ENCODE measurements at places on chromosomes 12 and 14.

GRCh38 chr14:99158646-99159165, 113.3 kb downstream of the BCL11B start:
- peak; percentile 48 for DNase-seq

DNA sequence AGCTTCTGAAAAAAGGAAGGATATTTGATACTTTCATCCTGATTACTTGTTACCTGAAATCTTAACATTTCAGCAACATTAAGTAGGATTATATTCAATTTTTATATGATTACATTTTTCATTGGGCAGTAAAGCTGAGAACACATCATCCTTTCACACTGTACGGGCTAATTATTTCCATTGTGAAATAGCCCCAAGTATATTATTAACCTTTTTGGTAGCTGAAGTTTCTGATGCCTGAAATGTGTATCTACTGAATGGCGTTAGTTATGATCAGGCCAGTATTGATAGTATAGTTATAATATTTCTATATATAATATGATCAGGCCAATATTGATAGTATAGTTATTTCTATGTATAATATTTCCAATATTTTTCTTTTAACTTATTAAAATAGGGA, 10.1 kb downstream of the SPATS2 start:
- DNase-seq: no peak

GRCh38 chr12:67141296-67142018, 127.7 kb upstream of the CAND1 start:
- no peak for DNase-seq

DNA sequence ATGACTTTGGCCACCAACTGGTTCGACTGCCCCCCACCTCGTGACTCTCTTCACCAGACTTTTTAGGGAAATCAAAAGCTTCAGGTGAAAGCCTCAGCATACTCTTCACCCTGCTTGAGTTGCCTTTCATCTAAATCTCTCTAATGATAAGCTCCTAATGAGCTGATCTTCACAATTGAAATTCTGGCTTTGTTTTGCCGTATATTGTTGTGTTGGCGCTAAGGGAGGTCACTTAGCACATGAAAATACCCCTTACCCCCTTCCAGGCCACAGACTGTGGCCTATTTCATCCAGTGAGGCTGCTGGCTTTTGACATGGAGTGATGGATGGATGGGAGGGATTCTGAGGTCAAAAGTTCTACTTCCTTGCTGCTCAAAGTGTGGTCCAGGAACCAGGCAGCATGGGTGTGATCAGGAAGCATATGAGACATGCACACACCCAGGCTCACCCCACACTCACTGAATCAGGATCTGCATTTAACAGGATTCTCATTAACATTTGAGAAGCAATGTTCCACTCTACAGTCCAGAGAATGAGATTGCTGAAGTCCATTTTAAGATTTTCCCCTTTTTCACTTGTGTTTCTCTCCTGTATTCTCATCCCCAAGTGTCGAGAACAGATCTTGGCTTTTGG, 131.4 kb downstream of the DACT1 start:
- no peak for DNase-seq

DNA sequence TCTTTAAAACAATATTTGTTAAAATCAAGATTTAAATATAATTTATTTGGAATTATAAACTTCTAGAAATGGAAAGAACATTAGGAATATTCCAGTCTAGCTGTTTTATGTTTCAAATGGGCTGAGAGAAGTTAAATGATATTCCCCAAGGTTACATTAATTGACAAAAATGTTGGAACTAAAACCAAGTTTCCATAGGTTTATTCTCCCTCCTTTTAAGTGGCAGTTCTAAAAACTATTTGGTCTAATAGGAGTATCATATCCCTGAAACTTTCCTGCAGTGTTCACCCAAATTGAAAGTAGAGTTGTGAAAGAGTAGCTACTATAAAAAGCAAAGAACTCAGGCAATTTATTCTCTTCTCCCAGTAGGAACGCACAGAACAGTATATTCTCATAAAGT, 1185.5 kb downstream of the LRFN5 start:
- no peak for DNase-seq

GRCh38 chr12:50231346-50231745, 52.0 kb downstream of the LIMA1 start:
- no peak for DNase-seq

GRCh38 chr12:103802586-103802886, 38.5 kb downstream of the NT5DC3 start:
- no peak for DNase-seq

DNA sequence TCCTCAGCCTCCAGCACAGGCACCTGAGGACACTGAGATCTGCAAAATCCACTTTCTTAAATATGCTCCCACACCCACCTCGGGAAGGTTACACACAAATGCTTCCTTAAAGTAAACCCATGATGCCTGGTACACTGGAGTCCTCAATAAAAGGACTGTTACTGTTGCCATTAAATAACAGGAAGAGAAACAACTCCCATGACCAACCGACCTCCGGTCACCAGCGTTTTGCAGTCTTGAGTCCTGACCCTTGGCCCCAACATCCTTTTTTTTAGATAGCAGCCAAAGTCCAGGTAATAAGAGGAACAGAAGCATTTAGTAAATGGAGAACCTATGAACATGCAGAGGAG, 42.4 kb downstream of the ITPK1 start:
- no peak for DNase-seq

GRCh38 chr14:68894802-68895703, 84.0 kb downstream of the ACTN1 start:
- DNase-seq: no peak

GRCh38 chr14:85175556-85175955, 354.4 kb upstream of the FLRT2 start:
- no peak for DNase-seq

DNA sequence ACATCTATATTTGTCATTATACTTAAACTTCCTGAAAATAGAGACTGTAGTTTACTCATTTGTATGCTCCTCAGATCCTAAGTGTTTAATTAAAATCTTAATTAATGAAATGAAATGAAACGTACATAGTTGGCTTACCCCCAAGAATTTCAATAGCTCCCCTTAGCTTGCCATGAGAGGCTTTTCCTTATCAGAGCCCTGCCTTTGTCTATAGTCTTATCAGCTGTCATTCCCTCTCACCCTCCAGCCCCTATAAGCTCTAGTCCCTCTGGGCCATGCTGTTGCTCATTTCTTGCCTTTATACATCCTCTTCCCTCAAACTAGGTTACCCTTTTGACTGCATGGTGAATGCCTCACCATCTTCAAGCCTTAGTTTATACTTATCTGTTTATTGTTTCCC, 1.1 kb upstream of the RTRAF start:
- DNase-seq: no peak

DNA sequence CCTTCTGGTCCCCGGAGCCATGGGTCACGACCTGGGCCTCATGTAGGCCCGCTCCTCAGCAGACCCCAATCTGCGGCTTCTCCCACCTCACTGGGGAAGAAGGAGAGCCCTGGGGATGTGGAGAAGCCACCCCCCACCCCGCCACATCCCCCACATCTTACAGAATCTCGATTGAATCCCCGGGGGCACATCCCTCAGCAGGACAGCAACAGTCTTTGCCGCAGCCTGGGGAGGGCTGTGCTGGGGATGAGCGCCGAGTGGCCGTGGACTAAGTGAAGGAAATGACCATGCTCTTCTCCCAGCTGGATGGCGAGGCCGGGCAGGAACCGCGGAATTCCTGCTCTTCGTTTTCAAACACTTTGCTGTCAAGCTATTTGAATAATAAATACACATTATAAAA, 169.0 kb upstream of the RTL1 start:
- peak; percentile 62 for DNase-seq

GRCh38 chr12:3587402-3588013, 96.5 kb downstream of the PRMT8 start:
- DNase-seq: no peak

DNA sequence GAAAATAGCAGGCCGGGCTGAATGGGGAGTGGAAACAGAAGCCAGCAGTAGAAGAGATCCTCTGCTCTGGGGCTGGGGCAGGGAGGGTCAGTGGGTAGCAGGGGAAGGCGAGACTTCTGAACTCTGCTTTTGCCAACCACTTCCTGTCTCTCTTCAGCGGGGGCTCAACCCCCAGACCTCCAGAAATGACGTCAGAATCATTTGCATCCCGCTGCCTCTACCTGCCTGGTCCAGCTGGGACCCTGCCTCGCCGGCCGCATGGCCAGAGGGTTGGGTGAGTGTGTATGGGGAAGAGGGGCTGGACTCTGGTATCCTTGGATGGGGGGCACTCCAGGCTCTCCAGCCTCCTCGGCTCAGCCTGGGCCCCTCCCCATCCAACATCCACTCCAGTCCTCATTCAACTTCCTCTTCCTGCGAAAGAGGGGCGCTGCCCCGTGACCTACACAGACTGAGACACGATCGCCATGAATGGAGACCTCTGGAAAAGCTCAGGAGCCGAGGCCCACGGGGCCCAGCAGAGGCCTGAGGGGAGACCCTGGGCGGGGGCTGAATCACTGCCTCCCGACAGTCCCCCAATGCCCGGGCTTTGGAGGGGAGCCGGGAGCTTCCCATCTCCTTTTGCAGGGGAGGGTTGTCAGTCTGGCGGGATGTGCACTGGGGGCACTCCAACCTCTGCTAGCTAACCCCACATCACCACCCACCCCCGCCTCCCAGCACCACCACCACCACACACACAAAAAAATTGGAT, 458 bp upstream of the HOXC4 start:
- DNase-seq: no peak

- DNase-seq: no peak
Observed at GRCh38 chr12:81081726-81082125, 3.8 kb downstream of the ACSS3 start.

GRCh38 chr12:47249082-47249481, 169.3 kb upstream of the AMIGO2 start:
- no peak for DNase-seq

DNA sequence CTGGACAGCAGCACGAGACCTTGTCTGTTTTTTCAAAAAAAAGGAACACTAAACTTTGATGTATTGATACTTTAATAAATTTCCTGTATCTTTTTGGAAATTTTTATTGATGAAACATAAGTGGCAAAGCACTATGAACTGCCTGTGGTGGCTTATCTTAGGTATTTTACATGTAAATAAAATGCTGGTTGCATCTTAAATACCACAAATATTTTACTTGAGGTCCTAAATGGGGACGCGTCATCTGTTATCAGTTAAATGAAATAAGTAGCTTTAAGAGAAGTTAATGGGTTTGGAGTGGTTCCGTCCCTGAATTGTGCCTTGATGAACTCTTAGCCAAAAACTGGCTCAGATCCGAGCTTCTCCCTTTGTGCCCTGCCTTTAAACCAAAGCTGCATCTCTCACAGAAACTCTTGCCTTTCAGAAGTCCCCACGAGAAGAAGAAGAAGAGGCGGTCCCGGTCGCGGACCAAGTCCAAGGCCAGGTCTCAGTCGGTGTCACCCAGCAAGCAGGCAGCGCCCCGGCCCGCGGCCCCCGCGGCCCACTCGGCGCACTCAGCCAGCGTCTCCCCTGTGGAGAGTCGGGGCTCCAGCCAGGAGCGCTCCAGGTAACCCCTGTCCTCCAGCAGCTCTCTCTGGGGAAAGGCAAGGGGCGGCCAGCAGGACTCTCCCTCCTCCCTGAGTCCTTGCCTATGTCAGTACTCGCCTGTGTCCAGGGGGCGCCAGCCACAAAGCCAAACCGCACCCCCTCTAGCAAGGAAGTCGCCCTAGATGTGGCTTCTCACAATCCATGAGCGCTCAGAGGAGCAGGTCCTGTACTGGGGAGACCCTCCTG, 31.2 kb upstream of the MMP17 start:
- DNase-seq: no peak

DNA sequence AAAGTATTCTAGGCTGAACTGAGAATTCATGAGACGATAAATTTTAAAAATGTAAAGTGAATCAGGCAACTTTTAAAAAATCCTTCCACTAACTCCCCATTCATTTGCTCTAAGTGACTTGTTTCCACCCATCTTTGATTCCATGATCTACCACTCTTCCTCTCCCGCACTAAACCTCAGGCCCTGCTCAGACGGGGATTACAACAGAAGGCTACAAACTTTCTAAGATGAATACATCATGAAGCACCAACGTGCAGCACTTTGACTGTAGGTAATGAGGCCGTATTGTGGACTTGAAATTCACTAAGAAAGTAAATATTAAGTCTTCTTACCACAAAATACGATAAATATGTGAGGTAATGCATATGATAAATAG, 30.0 kb downstream of the TMEM132D start:
- DNase-seq: no peak

- no peak for DNase-seq
Observed at GRCh38 chr12:93748672-93749383, 71.7 kb downstream of the CRADD start.

- DNase-seq: no peak
Observed at GRCh38 chr12:121132601-121133481, at the start of gene P2RX7. P2RX7 (plus strand) TSS chr12:121132876; CDS start chr12:121132971, 95 bp downstream.

- no peak for DNase-seq
Observed at GRCh38 chr14:102220031-102220430, 80.3 kb downstream of the WDR20 start.

DNA sequence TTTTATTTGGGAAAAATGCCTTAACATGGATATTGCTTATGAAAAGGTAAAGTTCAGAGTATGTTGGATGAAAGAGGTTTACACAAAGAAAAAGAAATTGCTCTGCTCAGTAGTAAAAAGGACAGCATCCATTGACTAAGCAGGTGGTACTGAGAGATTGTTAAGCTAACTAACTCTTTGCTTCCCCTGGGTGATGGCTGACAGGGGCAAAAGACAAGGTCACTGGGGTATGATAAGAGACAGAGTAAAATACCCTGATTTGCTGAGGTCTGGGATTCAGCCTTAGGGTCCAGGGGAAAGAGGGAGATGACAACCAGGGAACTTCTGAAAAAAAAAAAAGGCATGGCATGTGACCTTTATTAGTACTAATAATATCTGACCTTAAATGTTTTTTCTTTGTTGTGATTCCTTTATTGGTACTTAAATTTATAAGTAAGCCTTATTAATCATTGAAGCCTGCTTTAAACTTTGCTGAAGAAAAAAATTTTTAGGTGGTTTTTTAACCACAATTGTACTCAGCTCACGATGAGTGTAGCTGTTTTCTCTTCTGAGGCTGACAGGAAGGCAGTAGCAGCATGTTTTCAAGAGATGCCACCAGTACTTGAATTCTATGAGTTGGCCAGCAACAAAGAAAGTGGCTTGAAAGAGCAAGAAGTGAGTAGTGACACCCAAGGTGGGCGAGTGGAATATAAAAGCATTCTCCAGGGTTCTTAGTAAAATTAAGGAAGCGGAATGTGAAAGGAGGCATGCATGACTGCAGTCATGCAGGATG, 43.7 kb upstream of the KITLG start:
- no peak for DNase-seq

DNA sequence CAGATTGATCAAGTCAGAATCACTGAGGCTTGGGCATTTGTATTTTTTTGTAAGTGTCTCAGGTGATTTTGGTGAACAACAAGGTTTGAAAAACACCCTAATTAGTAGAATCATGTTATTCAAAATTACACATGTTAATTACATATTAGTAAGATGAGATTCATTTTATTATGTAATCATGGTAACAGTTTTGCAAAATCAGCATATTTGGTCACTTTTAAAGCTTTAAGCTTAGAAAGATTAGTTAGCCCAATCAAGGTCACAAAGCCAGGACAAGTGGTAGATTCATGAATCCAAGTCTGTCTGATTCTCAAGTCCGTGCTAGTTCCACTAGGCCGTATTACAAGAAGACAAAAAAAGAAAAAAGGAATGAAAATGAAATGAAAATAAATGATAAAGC, 218.4 kb upstream of the FAR2 start:
- no peak for DNase-seq
